Germinal center (tissue), 1 donor: ENCODE measurements at places on chromosomes 4 and X.

DNA sequence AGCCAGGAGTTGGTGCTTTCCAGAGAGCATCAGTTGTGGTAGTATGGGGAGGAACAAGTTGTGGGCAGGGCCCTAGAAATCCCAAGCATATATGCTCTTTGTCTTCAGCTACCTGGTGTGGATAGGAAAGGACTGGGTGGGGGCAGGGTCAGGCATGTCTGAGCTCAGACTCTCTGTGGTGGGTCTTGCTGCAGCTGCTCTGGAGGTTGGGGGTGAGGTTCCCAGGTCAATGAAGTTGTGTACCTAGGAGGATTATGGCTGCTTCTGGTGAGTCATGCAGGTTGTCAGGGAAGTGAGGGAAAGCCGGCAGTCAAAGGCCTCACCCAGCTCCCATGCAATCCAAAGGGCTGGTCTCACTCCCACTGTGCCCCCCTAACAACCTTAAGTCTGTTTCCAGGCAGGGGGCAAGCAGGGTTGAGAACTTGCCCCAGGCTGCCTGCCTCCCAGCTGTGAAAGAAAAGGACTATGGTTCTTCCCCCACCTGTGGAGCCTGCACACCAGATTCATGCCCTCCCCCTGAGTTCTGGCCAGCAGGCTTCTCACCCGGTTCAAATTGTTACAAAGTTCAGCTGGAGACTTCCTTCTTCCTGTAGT is 30.4 kb upstream of the QRFPR start:
- DNase-seq: no peak

GRCh38 chrX:100277231-100277630 is 132.8 kb downstream of the PCDH19 start:
- no peak for DNase-seq

- no peak for DNase-seq
Measured at GRCh38 chrX:109714340-109714958, 18.6 kb downstream of the ACSL4 start.

- DNase-seq: no peak
Measured at GRCh38 chr4:184215709-184216328, 1.9 kb downstream of the ENPP6 start.

- no peak for DNase-seq
Measured at GRCh38 chr4:169115897-169116254, 105.8 kb upstream of the CBR4 start.

GRCh38 chr4:11287055-11287454 is 141.6 kb downstream of the HS3ST1 start:
- no peak for DNase-seq

DNA sequence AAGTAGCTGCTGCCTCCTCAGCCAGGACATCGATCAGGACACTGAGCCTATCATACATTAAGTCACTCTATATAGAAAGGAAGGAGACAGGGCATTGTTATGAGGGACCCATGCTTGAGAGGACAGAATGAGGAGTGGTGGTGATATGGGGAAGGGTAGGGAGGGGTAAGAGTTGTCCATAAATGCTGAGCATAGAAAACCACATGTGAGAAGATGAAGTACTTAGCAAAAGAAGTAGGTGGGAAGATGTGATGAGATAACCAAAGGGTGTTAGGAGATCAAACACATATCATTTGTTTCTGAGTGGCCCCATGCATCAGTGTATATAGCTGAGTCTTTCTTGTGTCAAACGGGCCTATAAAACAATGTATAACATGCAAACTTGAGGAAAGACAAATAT is 84.1 kb downstream of the DGKK start:
- no peak for DNase-seq

DNA sequence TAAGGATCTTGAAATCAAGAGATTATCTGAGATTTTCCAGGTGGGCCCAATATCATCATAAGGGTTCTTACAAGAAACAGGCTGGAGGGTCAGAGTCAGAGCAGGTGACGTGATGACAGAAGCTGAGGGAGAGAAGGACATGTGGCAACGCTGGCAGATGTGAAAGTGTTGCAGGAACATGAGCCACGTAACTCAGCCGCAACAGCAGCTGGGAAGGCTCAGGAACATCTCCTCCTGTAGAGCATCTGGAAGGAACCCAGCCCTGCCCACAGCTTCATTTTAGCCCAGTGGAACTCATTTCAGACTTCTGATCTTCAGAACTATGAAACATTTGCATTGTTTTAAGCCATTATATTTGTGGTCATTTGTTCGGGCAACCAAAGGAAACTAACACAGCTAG is 156.3 kb upstream of the VEGFC start:
- no peak for DNase-seq

- no peak for DNase-seq
Measured at GRCh38 chr4:173684223-173684622, 154.2 kb upstream of the HAND2 start.

GRCh38 chr4:56386091-56386490 is 1.2 kb downstream of the AASDH start:
- DNase-seq: no peak

DNA sequence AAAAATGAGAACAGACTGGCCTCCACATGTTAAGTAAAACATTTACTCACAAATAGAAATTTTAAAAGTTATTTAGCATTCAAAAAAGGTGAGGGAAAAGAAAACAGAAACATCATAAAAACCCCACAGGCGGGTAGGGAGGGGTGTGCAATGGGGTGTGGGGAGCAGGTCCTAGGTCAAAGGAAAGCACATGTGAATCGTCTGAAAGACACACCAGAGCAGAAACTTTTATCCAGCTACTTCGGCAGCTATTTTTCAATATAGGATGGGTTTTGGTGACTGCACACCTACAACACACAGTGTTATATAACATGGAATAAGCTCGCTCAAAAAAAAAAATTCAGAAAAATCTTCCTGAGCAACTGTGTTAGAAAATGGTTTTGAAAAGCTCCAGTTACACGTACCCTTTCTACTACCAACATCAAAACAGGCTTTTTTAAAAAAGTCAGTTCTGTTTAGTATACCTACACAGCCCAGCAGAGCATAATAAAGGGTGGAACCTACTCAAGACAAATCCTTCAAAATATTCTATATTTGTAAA is 1.6 kb downstream of the OTUD4 start:
- DNase-seq: peak; percentile 28

DNA sequence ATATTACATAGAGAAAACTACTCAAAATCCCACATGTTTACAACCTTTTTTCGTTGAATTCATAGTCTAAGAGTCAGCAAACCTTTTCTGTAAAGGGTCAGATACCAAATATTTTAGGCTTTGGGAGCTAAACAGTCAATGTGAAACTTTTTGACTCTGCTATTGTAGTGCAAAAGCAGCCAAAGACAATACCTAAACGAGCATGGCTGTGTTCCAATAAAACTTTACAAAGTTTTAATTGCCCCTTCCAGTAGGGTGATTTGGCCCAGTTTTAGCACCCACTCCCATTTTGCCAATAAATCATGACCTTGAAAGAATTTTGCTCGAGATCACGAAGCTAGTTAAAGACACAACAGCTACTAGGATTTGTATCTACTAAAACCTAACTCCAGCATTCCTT is 147.2 kb downstream of the ANKRD50 start:
- no peak for DNase-seq

- no peak for DNase-seq
Measured at GRCh38 chr4:102527695-102528283, 26.6 kb downstream of the NFKB1 start.

GRCh38 chr4:98653890-98654867 is 4.2 kb downstream of the TSPAN5 start:
- DNase-seq: no peak

- DNase-seq: no peak
Measured at GRCh38 chrX:138057883-138058282, 492.0 kb downstream of the ZIC3 start.

- no peak for DNase-seq
Measured at GRCh38 chrX:98380106-98380505, 1496.4 kb downstream of the RPA4 start.

GRCh38 chr4:125266901-125267604 is 47.7 kb upstream of the FAT4 start:
- DNase-seq: no peak

DNA sequence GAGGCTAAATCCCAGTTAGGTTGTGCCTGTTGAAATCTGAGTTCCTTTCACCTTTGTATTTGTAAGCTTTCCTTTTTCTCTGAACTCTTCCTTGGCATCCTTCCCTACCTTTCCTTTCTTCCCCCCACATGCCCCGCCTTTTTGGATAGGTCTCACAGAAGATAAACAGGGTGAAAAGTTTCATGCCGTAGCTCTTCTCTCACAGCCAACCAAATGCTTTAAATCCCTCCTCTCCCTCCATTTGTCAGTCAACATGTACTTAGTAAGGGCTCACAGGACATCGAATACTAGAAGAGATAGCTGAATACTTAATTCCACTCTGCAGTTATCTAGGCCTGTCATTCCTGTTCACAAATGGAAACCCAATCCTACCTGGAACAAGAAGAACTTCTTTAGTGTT is 107.1 kb upstream of the BMPR1B start:
- no peak for DNase-seq

DNA sequence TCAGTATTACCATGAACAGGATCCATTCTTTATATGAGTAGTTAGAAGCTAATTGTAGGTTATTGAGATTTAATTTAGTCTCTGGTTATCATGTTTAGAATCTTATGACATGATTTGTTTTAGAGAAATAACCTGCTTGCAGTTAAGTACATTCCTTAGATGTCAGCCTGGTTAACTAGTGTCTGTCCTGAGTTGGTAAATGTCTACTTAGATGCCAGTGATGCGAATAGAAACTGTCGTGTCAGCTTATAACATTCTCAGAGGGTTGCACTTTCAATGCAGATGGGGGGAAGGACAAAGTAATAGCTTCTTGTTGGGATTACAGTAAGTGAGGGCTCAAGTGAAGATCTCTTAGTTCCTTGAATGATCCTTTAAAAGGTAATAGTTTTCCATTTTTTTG is 227.8 kb upstream of the SPRY1 start:
- DNase-seq: no peak

DNA sequence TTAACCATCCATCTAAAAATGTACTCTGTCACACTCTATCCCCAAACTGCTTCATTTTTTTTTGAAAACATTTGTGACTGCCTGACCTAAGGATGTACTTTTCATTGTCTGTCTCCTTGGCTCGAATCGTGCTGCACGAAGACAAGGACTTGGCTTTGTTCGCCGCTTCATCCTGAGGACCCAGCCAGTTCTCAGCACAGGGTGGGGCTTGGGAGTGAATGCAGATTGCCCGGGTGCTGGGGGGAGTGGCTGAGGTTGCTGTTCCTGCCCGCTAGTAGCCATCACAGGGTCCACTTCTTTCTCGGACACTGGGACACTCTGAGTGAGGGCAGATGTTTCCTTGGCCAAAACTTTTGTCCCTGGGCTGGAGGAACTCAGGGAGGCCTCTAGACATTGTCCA is 70.1 kb upstream of the CLCN4 start:
- no peak for DNase-seq

DNA sequence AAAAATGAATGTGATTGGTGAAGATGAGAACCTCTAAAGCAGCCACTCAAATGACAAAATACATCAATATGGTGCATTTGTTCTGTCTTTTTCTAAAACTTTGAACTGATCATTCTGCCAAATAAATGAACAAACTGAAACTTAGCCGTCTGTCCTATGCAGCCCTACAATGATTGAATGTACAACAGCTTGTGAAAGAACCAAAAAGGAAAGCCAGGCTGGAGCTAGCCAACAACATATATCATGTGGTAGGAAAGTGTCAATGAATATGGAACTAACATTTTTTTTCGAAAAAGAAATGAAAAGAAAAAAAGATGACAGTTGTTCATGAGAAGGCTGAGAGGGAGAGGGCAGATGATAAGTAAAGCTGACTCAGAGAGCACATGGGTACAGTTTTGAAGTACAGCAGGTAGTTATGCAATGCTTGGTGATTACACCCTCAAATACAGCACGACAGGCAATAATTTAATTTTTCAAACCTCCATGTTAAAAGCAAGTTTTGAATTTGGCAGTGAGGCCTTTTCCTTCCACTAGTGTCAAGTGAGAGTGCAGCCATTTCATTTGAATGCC is 21.2 kb upstream of the SLC7A11 start:
- no peak for DNase-seq

DNA sequence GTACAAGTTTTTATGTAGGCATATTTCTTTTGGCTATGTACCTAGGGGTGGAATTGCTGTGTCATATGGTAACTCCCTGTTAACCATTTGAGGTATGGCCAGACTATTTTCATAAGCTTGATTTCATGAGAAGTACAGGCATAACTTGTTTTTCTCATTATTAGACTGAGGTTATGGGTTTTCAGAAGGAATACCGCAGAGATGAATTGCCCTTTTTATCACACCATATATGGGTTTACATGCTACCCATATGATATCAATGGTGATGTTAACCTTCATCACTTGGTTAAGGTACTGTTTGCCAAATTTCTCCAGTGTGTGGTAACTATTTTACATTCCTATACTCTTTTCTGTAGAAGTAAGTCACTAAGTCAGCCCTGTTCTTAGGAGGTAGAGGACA is 23.5 kb downstream of the RAB40A start:
- no peak for DNase-seq

DNA sequence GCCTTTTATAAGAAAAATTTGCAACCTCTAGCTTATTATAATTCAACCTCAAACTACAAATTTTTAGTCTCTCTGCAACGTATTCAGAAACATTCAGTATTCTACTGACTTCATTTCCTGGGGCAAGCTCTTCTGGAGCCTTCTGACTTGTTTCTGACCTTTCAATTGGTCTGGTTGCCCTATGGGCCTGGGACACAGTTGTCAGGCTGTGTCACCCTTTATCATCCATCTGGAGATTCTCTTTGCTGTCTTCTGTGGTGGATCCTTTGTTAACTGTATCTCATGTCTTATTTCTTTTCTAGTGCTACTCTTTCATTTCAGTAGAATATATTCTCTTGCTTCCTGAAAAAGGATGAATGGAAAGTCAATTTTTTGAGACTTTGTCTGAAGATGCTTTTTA is 55.1 kb upstream of the PGRMC2 start:
- no peak for DNase-seq

GRCh38 chrX:30373951-30374350 is 64.8 kb upstream of the NR0B1 start:
- DNase-seq: no peak

- DNase-seq: no peak
Measured at GRCh38 chr4:75512386-75513211, 1.6 kb downstream of the RCHY1 start.

DNA sequence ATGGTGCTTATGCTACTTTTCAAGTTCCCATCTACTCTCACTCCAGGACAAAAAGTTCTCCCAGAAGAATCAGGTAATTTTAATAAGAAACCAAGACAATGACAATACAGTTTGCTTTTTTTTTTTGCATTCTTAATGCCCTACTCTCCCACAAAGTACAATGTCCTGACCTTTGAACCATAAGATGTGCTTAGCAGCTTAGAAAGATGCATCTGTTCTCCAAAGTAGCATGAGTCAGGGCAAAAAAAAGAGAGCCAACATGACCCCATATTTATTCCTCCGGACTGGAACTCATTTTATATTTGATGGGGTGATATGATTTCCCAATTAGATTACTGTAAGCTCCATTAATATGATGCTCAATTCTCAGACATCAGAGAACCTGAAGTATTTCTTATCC is 16.5 kb upstream of the PDCL2 start:
- DNase-seq: no peak

- no peak for DNase-seq
Measured at GRCh38 chrX:101079736-101080270, 1.1 kb downstream of the TMEM35A start.

- no peak for DNase-seq
Measured at GRCh38 chr4:40333921-40334352, 1.2 kb upstream of the CHRNA9 start.

- DNase-seq: no peak
Measured at GRCh38 chr4:72842323-72842722, 227.2 kb downstream of the COX18 start.
